Stimulated activated CD4-positive, alpha-beta T cell treated with anti-CD3 and anti-CD28 coated beads, Interleukin-4, amount 100 ng/mL, for 4 hours (primary cell): ENCODE measurements at places on chromosomes 5 and 9.

- no peak for DNase-seq
Measured at GRCh38 chr5:122846051-122846550, 688 bp downstream of the SNX24 start.

DNA sequence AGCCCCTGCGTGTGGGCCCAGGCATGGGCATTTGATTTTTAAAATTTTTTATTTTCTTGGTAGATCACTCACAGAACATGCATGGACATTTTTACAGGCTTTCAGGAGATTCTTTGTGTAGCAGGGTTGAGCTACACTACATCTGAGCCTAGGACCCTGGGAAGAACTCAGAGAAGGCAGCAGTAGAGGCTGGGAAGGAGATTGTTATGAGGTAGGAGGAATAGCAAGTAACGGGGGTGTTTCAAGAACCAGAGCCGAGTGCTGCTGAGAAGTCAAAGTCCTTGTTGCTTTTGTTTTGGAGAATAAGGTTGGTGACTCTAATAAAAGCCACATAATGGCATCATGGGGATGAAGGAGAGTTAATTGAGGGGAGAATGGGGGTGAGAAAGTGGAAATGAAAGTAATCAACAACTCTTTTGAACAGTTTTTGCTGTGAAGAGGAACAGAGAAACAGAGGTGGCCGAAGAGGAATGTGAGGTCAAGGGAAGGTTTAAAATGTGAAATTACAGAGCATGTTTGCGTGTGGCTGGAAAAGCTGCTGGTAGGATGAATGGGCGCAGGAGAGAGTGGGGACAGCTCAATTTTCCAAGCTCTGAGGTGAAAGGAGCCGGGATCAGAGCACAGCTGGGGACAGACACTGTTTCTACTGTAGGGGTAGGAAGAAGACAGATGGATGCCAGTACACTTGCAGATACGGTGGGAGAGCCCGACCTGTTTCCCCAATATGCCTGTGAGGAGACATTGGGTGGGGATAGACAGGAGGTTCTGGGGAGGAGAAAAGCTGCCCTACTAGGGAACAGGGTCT, 4.7 kb upstream of the PDLIM7 start:
- DNase-seq, result no peak

GRCh38 chr5:158538506-158539074, 561.1 kb downstream of the EBF1 start:
- DNase-seq, result no peak

DNA sequence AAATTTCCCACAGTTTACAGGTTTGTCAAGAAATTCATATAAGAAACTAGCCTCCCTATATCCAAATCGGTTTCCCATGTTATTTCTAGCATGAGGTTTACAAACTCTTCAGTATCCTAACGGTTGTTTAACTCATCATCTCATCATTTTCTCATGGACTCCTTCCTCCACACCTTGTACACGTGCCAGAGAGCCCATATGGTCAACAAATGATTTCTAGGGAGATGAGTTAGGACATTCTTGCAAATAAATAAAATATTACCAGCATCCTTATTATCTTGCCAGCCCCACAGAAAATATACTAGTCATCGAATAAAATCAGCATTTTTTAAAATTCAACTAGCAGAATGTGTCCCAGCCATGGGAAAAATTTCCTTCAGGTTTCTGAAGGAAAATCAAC, 285.2 kb downstream of the EBF1 start:
- DNase-seq, result no peak

- DNase-seq, result no peak
Measured at GRCh38 chr5:64869419-64869818, 100.7 kb downstream of the CWC27 start.

- DNase-seq, result no peak
Measured at GRCh38 chr9:84886866-84887265, 217.3 kb downstream of the NTRK2 start.

DNA sequence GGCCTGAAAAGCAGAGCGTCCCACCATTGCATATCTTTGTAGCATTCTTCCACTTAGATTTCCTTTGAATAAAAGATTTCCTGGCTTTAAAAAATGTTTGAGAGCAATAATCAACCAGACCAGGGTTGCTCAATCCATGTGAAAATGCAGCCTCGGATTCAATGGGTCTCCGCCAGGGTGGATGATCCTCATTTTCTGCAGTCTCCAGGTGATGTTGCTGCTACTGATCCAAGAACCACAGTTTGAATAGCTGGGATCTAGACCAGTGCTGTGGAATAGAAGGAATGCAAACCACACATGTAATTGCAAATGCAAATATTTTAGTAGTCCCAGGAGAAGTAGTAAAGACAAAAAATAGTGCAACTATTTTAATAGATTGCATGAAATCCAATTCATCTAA, 317.6 kb downstream of the IRX1 start:
- DNase-seq, result no peak

- no peak for DNase-seq
Measured at GRCh38 chr5:112342389-112342788, 76.7 kb downstream of the EPB41L4A start.

GRCh38 chr5:180605554-180606214, 14.4 kb upstream of the SCGB3A1 start:
- DNase-seq, result peak; percentile 63

- DNase-seq, result no peak
Measured at GRCh38 chr9:123365287-123365880, 9.4 kb downstream of the CRB2 start.

GRCh38 chr9:123120131-123120530, 86.7 kb downstream of the GPR21 start:
- no peak for DNase-seq

DNA sequence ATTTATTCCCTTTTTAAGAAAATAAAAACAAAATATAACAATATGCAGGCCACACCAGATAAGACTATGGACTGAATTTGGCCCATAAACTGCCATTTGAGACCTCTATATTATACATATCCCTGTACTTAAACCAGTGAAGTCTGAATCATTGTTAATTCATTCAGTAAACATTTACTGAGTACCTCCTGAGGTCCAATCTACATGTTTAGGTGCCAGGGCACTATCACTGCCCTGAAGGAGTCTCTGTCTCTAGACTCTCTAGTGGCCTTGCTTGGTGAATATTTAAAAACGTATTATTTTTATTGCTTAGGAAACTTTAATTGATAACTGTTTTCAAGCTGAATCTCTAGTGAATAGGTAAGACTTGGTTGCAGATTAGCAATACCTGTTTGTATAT, 74.7 kb upstream of the ELL2 start:
- DNase-seq, result no peak

DNA sequence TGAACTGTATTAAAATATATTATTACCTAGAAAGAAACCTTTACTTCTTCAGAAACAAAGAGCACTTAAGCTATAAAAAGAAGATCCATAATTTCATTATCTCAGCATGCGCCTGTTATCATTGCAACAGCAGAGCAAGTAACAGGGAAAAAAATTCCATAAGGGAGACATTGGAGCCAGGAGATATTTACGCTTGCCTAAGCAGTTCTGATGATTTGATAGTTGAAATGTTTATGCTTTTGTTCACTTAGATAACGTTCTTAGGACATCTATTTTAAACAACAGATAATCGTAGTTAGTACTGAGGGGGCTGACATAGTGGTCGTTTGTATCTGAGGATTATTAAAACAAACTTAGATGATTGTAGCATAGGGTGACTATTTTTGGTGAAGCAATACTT, 252.5 kb downstream of the NNT start:
- DNase-seq, result no peak

DNA sequence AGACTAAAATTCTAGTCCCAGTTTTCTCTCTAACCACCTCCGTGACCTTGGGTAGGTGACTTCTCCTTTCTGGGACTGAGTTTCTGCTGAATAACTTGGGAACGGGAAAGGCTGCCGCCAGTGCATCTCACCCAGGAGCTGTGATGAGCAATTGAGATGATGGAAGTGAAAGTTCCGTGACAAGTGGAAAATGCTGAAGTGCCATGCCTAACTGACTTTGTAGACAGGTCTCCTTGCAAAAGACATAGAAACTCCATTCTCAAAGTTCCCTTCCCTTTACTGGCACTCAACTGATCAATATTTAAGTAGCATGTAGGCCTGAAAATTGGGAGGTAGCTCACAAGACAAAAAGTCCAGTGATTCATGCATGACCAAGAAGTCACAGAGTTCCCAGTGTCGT, 6.3 kb upstream of the ADAM19 start:
- no peak for DNase-seq

DNA sequence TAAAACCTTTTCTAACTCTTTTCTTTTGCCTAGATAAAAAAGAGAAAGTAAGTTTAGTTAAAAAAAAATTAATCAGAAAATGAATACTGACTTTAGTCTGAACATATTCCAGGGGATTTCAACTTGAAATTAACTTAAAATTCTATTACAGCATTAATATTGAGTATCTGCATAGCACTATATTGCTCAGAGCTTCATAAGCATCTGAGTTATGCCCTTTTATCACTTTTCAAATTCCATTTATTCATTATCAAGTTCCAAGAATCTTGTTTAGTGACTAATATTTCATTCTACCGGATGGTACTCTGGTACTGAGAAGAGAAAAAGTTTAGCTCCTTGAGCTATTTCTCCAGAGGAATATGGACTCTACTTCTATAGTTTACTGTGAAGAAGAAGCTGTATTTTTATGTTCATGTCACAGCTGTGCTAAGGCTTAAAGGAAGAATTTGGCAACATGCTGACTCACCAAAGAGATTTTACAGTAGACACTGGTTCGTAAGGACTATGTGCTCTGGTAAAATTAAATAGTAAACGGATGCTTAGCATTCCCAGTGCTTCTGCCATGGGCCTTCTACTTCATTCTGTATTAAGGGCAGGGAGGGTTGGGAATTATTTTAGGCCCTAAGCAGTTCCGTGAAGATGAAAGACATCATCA, 285.2 kb upstream of the SEMA6A start:
- DNase-seq, result no peak

DNA sequence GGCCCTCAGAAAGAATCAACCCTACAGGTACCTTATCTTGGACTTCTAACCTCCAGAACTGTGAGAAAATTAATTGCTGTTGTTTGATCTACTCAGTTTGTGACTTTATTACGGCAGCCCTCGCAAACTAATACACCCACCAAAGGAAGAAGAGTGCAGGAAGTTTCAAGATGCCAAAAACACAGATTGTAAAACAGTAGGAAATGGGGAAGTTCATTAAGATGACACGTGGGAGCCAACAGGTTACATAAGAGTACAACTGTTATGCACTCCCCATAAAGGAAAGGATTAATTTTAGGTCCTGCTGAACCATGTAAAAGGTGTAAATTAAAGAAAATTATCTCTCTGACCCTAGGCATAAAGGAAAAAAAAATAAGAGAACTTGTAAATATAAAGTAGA, 294.3 kb downstream of the EPB41L4A start:
- DNase-seq, result no peak

DNA sequence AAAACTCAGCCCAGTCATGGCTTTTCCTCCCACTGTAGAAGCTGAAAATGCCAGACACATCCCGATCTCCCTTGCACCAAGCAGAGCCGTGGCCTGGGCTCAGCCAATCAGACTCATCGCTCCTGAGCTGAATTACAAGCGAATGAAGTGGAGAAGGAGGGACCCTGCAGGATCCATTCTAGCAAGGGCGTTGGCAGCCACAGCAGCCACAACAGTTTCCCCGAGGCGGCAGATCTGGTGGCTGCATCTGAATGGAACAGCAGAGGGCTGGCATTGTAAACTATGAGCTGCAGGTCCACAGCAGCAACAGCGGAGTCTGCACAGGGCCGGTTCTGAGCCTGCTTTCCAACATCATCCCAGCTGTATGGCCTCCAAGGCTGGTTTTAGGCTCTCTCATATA, 23.8 kb downstream of the ALG2 start:
- no peak for DNase-seq

DNA sequence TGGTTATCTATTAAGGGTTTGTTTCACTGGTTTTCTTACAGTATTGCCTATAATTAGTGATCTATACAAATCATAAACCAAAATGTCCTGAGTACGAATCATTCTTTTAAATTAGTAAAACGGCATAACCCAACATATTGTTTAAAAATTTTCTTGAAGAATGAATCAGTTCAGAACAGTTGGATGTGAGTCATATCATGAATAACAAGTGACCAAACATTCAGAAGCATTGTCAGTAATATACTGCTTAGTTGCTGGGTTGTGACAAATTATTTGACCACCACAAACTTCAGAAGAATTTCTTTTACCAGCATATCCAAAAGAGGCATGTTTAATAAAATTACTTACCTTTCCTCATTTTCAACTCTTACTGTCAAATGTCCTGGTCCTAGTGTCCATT, 111.2 kb downstream of the UNC13B start:
- no peak for DNase-seq

- DNase-seq, result no peak
Measured at GRCh38 chr5:79873187-79873586, 117.9 kb downstream of the MTX3 start.

- no peak for DNase-seq
Measured at GRCh38 chr5:148091991-148092964, 28.5 kb downstream of the SPINK5 start.
